Glomerular endothelial cell (primary cell): ENCODE measurements at places on chromosomes 16 and 17.

DNA sequence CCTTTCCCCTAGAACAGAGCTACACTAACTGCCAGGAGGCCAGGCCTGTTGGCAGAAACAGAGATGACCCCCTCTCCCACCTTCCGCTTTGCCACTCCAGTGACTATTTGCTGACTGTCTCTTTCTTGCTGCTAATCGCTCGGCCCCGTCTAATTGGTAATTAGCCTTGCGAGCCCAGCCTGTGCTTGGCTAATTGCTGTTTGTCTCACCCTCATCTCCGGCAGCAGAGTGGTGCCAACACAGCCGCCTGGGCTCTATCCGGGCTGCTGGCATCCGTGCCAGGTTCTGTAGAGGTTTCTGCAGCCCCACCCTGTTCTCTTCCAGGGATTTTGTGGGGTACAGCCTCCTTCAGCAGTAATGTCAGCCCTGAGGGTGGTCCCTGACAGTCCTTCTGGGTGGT lies 27.4 kb upstream of the PHB1 start:
- DNase-seq: no peak

GRCh38 chr16:70685938-70686375 lies at the start of gene MTSS2:
Gene MTSS2 (minus strand): TSS chr16:70686053. CDS start chr16:70685791, 262 bp downstream.
- DNase-seq: no peak

DNA sequence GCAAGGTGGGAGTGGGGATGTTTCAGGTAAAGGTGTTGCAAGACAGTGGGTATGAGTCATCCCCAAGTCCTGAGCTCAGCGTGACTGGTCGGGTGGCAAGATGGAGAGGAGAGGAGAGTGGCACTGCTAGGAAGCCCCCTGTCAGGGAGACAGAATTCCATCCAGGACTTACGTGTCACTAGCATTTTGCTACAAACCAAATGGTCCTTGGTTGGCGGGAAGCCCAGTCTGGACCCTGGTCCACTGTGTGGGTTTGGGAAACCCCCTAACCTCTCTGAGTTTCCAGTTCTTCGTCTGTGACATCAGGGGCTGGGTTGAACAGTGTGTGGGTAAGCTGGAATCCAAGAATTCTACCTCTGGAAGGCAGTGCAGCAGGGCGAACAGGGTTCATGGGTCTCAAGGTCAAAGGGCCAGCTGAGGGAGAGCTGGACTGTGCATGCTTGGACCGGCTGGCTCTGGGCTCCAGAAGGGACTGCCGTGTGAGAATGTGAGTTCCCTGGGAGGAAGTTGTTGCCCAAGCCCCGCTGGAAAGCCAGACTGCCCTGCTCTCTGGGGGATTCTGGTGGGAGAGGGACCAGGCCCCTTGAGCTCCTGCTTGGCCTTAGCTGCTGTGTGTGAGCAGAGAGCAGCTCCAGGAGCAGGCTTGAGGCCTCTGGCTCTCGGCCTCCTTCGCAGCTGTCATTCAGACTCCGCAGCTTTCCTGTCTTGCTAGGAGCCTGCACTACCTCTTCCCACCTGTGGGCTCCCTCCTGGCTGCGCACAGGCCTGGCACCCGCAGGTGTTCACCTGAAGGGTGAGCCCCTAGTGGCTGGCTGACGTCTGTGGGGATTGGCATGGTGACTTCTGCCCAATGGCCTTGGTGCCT lies 84.6 kb downstream of the NT5M start:
- no peak for DNase-seq

DNA sequence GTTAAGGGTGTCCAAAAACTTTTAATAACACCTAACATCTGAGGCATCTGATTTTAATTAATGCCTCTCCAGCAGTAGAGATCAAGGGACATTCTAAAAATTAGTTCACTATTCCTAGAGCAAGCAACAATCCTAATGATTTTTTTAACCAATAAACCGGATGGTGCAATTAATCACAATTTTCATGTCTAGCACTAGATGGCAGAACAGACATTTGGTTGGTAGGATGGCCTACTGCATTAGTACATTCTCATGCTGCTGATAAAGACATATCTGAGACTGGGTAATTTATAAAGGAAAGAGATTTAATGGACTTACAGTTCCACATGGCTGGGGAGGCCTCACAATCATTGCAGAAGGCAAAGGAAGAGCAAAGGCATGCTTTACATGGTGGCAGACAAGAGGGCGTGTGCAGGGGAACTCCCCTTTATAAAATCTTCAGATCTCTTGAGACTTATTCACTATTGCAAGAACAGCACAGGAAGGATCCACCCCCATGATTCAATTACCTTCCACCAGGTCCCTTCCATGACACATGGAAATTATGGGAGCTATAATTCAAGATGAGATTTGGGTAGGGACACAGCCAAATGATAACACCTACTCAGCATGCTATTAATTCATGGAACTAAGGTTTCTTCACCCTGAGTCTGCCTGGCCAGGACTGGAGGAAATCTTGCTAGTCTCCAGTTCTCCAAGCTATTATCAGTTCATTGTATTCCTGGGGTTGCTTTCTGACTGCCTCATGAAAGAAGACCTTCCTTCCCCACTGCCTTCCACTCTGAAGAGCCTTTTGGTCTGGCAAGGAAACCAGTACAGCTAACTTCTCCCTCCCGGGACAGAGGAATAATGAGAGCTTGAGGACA lies 24.8 kb downstream of the HS3ST3A1 start:
- no peak for DNase-seq

DNA sequence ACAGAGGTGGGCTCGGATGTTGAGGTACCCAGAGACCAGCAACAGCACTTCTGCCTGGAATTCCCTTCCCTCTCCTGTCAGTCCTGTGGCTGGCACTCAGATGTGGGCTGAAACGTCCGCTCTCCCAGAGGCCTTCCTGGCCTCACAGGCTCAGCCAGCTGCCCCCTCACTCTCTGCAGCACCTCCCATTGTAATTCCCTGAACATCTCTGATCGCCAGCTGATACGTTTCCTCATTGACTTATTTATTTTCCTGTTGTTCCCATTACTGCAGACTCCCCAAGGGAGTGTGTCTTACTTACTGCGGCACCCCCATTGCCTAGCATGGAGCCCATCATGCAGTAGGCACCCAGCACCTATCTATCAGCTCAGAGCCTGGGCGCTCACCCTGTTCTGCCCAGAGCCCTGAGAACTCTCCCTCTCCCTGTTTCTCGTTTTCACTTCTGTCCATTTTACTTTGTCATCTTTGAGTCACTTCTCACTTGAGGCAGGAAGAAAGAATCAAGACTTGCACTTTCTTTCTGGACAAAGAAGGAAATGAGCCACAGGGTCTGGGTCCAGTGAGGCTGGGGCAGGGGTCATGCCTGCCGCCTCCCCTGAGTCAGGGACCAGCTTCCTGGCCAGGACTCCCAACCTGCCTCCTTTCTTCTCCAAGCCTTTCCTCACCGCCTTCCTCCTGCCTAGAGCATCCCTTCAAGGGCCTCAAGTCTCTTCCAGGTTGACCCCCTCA lies 10.2 kb downstream of the CDH5 start:
- no peak for DNase-seq
